ENCODE measurements at places on chromosomes 6 and 20.

DNA sequence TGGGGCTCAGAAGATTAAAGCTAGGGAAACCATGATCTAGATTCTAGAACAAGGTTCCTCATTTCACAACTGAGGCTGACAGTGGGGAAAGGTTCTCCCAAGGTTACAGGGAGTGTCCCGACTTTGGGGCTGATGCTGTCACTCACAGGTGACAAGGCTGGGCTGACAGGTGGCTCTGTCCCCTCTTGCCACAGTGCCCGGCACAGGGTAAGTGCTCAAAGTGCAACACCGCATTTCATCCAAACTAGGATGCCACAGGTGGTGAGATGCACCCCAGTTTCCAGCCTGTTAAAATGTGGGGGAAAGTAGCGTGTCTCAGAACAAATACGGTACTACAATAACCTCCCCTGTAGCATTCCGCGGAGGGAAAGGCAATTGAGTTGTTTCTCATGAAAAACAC is 7.8 kb downstream of the ZBP1 start:
- no peak for DNase-seq

GRCh38 chr6:132067286-132067685 is 116.1 kb upstream of the CCN2 start:
- DNase-seq: no peak

DNA sequence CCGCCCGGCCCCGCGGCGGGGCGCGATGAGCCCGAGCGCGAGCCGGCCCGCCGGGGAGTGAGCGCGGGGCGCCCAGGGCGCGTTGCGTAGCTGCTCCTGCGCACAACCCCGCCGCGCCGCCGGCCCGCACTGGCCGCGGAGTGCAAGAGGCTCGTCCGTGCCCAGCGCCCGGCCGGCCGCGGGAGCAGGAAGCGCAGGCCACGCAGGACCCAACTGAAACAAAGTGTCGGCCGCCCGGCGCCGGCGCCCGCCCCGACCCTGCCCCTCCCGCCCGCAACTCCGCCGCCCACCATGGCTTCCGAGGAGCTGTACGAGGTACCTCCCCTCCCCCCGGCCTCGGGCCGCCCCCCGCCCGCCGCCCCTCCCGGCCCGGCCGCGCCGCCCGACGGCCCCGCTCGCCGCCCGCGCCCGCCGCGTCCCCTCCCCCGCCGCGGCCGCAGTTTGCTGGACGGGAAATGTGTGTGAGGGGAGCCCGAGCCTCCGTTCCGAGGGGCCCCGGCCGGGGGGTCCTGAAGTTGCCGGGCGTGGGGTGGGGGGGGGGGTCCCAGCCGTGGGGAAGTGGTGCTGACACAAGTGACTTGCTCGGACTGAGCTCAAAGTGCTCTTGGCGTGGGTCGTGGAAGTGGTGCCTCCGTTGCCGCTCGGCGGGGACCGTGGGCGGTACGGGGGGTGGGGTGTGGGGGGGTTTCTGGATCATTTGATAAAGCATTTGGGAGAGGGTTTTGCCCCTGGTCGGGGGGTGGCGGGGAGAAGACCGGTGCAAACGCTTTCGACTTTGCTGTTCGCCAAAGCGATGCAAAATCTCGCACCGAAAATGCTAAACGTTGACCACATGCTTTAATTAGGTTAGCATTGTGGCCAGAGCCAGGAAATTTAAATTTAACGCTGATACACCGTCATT is 539 bp downstream of the CDYL start:
- peak; percentile 47 for DNase-seq

GRCh38 chr20:17849901-17850683 is 118.5 kb downstream of the SNX5 start:
- no peak for DNase-seq

GRCh38 chr20:13461849-13462458 is 176.8 kb downstream of the TASP1 start:
- DNase-seq: no peak

DNA sequence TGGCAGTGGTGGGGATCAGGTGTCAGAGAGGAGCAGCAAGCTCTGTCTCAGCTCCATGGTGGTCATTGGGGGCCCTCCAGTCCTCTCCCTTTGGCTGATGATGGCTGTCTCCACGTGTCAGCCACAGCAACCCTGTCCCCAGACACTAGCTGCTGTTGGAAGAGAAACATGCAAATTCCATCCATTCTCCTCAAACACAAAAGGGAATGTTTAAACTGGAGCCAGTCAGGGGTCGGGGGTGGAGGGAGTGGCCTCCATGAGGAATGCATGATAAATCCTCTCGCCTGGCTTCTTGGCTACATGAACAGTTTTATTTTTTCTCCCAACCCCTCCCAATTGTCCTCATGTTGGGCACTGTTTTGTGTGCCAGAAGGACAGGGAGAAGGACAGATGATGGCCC is 86.4 kb downstream of the EDN3 start:
- DNase-seq: no peak
